ENCODE measurements at places on chromosomes 1 and 21. TPM values are rescaled to one million over a fixed set of nuclear protein-coding genes. Genes with fewer than 3 reads are reported as not detected.

- DNase-seq, result peak; percentile 84
Measured at GRCh38 chr1:226882631-226883409, 12.4 kb downstream of the PSEN2 start.

- DNase-seq, result no peak
Measured at GRCh38 chr1:200971428-200971903, 52.0 kb downstream of the KIF21B start.

DNA sequence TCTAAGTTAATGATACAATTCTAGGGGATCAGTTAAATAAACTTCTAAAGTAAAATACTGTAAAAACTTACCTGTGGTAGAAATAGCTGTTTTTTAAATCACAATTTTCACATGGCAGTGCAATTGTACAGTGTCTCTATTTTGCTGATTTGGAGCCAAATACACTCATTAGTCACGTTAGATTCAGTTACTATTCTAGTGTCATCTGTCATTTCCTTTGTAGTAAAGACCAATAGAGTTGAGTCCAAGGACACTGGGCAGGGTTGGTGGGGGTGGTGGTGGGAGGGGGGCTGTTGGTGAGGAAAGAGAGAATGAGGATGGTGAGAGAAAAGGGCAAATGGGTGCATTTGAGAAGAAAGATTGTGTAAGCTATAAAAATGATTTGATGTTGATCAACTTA, 33.6 kb downstream of the CD55 start:
- DNase-seq, result peak; percentile 25

- no peak for DNase-seq
Measured at GRCh38 chr1:79499541-79499940, 493.0 kb upstream of the ADGRL4 start.

DNA sequence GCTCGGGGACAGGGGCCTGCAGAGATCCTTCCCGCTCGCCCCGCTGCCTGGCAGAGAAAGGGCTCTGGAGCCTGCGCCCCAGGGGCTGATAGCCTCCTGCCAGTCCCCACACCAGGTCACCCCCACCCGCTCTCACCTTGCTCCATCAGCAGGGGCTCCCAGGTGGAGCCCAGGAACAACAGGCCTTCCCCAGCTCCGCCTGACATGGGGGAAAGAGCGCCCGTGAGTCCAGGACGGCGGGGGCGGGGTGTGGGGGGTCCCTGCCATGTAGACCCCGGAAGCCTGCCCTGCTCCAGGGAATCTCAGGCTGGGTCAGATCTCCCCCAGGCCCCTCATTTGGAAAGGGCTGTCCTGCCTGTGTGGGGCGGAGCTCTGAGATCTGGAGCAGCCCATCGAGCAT, 166.5 kb downstream of the PRDM16 start:
- DNase-seq, result no peak

DNA sequence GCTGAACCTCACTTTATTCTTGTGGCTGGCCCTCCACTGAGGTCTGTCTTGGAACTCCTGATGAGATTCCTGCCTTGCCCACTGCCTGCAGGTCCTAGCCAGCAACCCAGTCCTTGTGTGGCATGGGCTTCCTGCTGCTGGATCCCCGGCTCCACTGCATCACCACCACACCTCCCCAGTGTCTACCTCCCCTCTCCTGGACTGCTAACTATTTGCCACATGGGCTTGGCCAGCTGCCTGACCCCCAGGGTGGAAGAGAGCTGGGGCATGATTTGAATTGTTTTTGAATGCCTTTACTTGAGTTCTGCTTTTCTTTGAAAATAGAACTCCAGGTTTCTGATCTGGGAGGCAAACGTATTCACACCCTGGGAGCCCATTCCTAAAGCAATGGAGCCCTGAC, 41.2 kb downstream of the SPAG17 start:
- DNase-seq, result peak; percentile 83

Gene DPM3
- 88.4 TPM for total RNA-seq

Gene SLC30A10
- not detected for total RNA-seq

Gene CFAP74
- total RNA-seq, result not detected

Gene NBPF6
- total RNA-seq, result not detected

Measured in M059J (cell line).